ENCODE measurements at places on chromosomes 6 and 20.

GRCh38 chr6:87277123-87277522 lies 45.3 kb upstream of the SMIM8 start:
- DNase-seq, result no peak

DNA sequence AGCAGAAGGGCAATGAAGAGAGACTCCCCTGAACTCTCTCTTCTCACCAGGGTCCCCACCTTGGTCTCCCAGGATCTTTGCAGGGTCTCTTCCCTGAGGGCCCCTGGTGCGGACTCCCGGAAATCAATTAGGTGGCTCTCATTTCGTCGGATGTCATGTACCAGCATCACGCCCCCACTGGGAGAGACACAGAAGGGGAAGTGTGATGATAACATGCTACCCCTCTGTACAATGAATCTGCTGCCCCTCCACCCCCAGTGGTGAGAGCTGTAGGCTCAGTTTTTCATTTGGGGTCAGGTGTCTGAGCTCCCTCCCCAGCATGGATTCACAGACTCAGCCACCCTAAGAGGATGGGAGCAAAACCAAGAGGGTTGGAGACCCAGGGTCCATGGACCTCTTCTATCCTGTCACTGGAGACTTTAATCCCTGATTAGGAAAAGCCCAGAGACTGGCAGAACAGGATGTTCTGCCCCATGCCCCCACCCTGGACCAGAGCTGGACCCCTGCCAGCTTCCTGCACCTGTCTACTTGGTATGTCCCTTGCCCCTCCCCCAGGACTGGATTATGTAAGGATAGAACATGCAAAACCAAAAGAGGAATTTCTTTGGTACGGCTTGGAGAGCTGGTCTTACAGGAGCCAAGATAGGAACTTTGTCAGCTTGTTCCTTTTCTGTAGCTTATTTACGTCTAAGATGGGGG lies 11.1 kb downstream of the GGT7 start:
- DNase-seq, result no peak

GRCh38 chr6:167797011-167797471 lies 29.7 kb upstream of the AFDN start:
- DNase-seq, result no peak

DNA sequence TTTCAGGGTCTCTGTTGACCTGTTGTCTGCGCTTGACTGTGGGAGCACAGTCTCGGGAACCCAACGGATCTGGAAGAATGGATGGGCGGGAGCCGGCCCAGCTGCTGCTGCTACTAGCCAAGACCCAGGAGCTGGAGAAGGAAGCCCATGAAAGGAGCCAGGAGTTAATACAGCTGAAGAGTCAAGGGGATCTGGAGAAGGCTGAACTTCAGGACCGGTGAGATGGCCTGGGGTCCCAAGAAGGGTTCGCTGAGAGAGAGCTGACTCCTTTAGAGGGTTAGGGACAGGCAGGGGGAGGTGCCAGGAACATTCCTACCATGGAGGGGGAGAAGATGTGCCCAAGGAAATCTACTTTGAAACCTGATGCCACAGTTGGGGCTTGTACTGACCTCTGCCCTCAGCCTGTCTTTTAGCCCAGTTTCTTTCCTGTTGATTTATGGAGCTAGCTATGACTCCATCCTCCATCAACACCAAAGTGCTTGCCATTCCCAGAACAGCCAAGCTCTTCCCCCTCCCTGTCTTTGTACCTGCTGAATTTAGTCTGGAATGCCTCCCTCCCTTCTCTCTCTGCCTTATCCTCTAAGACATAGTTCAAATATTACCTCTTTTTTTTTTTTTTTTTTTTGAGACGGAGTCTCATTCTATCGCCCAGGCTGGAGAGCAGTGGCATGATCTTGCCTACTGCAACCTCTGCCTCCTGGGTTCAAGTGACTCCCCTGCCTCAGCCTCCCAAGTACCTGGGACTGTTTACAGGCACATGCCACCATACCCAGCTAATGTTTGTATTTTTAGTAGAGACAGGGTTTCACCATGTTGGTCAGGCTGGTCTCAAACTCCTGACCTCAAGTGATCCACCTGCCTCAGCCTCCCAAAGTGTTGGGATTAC lies 12.2 kb downstream of the CEP250 start:
- DNase-seq, result no peak

DNA sequence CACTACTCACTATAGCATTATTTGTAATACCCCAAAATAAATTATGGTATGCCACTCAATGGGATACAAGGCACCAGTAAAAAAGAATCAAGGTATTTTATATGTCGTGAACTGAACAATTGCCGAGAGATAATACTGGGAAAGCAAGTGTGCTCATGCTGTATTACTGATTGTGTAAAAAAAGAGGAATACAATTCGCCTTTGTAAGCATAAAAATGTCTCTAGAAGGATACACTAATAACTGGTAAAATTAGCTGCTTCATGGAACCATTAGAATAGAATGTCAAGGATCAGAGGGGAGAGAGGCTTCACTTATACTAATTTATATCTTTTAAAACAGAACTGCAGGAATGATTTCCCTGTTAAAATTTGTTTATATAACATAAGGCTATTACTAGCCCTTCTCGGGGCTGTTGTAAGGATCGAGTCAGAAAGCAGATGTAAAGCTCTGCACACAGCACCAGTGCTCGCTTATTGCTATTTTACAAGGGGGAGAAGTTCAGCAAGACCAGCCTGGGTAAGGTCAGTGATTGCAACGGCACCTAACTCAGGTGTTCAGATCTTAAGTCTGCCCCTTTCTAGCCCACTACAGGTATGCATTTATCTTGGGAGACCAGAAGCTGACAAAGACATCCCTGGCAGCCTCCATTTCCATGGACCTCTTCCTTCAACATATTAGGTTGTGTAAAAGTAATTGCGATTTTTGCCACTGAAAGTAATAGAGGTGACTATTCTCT lies 61.6 kb downstream of the MYH7B start:
- DNase-seq, result no peak

- DNase-seq, result no peak
These were observed 94.9 kb downstream of the TASP1 start for GRCh38 chr20:13543783-13544182.

DNA sequence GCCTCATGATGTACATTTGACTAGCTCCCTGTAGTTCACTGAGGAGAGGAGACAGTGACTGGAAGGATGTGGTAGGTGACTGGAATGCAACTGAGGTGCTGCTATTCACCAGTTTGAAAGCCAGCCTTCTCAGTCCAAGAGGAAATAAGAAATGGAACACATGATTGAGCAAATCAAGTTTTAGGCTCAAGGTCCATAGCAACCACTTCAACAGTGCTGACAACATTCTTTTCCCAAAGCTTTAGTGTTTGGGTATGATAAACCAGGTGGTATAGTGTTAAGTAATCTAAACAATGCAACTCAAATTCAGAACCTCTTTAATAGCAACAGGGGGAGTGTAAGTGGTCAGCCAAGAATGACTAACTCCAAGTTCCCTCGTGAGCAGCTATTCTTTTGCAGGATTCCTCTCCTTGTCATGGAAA lies 9.2 kb downstream of the ZHX3 start:
- no peak for DNase-seq

DNA sequence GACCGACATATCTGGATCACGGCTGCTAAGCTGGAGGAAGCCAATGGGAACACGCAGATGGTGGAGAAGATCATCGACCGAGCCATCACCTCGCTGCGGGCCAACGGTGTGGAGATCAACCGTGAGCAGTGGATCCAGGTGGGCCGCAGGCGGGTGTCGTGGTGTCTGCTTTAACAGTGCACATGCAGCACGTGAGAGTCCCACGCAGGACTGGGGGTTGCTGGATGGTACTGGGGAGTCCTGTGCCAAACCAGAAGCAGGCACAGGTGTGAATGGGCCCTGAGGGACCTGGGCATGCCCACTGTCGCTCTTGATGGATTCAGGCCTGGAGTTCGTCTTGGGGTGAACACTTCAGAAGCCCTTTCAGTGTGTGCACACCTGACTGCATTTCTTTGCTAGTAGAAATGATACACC lies 24.6 kb upstream of the C20orf204 start:
- DNase-seq, result no peak

GRCh38 chr6:158715330-158716311 lies 65.8 kb downstream of the SYTL3 start:
- DNase-seq, result no peak

- no peak for DNase-seq
These were observed 7.7 kb upstream of the TMEM181 start for GRCh38 chr6:158552055-158552795.

DNA sequence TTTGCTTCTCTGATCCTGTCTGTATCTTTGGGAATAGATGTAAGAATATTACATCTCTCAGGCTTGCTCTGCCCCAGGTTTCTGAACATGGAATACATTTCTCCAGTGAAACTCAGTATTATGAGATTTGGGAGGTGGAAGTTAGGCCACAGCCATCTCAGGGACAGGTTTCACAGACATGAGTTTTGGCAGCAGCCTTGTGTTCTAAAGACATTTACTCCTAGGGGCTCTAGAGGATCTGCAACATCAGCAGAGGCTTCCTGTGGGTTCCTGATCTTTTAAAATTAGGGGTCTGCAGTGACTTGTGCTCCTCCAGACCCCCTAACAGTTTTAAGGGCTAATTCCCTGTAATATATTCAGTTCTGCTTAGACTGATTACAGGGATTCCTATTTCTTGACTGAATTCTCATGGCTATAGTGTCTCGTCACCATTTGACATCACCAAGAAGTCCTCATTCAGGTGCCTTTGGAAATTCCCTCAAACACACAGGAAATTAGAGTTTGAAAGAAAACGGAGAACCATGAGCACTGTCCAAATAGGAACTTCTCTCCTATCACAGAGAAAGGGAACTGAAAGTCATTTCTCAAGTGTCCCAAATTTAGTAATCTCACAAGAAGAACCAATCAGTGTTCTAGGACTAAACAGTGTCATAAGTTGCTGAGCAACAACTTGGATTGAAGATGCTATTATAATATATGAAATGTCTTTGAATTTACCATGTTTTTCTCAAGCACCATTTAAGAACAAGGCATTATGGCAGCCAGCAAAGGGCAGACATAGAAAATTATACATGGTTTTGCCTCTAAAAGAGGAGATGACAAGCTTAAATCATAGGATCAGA lies 2.5 kb upstream of the HLA-DRA start:
- DNase-seq, result no peak

DNA sequence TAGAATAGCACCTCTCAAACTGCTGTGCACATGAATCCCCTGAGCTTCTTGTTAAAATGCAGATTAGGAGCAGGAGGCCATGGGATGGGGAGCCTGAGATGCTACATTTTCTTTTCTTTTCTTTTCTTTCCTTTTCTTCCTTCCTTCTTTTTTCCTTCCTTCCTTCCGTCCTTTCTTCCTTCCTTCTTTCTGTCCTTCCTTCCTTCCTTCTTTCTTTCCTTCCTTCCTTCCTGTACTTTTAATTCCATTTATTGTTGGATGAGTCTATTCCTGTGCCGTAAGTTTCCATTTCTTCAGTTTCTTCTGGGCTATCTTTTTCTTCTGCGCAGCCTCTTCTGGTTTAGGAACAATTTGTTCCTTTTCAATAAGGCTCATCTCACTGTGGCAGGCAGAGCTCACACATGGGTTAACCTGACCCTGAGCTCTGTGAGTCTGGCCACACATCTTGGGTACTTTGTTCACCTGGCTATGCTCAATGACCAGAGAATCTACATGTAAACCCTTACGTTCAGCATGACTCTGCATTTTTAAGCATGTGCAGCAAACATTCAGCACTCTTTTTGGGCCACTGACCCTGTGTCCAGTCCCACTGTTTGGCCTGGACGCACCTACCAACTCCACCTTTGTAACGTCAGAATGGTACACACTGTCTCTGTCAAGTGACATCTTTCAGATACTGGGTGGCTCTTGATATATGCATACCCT lies 114.7 kb upstream of the INSM1 start:
- DNase-seq, result no peak

GRCh38 chr6:68779366-68779765 lies 144.3 kb downstream of the ADGRB3 start:
- DNase-seq, result no peak

GRCh38 chr20:44034451-44034850 lies 119.8 kb downstream of the TOX2 start:
- DNase-seq, result no peak

DNA sequence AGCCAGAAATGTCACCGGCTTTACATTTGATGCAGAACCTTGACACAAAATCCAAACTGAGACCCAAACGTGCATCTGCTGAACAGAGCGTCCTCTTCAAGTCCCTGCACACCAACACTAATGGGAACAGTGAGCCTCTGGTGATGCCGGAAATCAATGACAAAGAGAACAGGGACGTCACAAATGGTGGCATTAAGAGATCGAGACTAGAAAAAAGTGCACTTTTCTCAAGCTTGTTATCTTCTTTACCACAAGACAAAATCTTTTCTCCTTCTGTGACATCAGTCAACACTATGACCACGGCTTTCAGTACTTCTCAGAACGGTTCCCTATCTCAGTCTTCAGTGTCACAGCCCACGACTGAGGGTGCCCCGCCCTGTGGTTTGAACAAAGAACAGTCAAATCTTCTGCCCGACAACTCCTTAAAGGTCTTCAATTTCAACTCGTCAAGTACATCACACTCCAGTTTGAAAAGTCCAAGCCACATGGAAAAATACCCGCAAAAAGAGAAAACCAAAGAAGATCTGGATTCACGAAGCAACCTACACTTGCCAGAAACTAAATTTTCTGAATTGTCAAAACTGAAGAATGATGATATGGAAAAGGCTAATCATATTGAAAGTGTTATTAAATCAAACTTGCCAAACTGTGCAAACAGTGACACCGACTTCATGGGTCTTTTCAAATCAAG lies 108.4 kb downstream of the RTN4IP1 start:
- DNase-seq, result peak; percentile 59

GRCh38 chr20:57317789-57318371 lies 11.7 kb upstream of the SPO11 start:
- DNase-seq, result no peak

- no peak for DNase-seq
These were observed 28.3 kb downstream of the SERPINB6 start for GRCh38 chr6:2942914-2943563.

DNA sequence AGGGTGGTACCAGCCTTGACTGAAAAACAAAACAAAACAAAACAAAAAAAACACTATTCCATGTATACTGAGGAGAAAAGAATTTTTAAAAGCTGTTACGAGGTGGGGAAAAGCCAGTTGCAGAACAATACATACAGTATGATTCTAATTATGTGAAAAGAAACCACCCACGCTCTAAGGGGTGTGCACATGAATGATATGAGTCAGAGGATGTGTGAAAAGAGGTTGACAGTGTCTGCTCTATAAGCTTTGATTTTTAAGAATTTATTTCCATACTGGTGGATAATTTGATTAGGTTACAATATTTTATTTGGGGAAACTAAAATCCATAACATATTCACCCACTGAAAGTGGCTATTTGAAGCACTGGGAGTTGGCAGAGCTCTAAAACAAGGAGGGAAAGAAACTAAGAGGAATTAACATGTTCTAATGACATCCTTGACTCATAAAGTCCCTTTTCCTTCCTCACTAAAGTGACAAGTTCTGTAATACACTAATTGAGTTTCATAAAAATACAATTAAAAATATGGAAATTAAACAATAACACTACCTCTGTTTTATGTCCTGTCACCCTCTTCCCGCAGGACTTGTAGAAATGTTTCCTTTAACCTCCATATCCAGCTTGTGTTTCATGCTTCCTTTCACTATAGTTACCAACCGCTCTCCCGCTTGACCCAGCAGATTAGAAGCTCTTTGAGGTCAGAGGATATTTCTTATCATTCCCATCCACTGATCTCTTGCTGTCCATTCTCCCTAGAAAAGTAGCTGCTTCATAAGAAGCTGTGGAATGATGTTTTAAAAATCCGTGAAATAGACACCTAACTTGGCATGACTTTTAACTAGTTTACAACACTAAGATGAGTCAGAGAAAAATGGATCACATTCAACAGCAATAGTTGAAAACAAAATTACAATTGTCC lies 118.6 kb upstream of the CCDC28A start:
- no peak for DNase-seq

- DNase-seq, result no peak
These were observed 6.0 kb downstream of the LAMA5 start for GRCh38 chr20:62360854-62361798.
